Stimulated activated CD4-positive, alpha-beta T cell treated with anti-CD3 and anti-CD28 coated beads, TNF-alpha, amount 100 ng/mL, for 24 hours (primary cell): ENCODE measurements at places on chromosomes 3 and 15.
A peak's percentile ranks its signal among the peaks of the same experiment; 100 is the strongest.

GRCh38 chr3:4992118-4992517, 12.9 kb downstream of the BHLHE40 start:
- DNase-seq: no peak

GRCh38 chr3:179949869-179950268, 86.9 kb downstream of the PEX5L start:
- DNase-seq: no peak

- no peak for DNase-seq
Measured at GRCh38 chr15:36415643-36416042, 163.8 kb upstream of the CDIN1 start.

GRCh38 chr3:24680214-24680967, 185.7 kb upstream of the THRB start:
- peak; percentile 51 for DNase-seq

GRCh38 chr3:63864965-63865327, 1.3 kb downstream of the ATXN7 start:
- DNase-seq: no peak

DNA sequence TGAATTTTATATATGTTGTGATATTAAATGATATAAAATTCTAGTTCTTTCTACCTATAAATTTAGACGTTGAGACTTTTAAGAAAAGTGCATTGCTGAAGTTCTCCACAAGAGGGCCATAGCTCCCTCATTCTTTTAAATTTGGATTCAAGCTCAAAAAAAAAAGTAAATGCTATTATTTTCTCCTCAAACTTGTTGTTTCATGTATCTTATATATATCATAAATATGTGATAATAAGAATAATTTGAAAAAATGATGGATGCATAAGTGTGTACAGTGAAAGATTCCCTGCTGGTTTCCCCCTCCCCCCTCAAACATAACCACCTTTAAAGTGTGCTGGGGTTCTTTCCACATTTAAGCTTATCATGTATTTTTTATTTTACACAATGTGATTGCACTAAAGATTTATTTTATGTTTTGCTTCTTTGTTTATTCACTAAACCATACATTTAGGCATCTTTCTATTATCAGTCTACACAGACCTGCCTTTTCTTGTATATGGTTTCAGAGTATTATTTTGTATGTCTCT, 769.4 kb upstream of the GOLIM4 start:
- DNase-seq: no peak

- no peak for DNase-seq
Measured at GRCh38 chr3:40201770-40202169, 107.7 kb upstream of the EIF1B start.

DNA sequence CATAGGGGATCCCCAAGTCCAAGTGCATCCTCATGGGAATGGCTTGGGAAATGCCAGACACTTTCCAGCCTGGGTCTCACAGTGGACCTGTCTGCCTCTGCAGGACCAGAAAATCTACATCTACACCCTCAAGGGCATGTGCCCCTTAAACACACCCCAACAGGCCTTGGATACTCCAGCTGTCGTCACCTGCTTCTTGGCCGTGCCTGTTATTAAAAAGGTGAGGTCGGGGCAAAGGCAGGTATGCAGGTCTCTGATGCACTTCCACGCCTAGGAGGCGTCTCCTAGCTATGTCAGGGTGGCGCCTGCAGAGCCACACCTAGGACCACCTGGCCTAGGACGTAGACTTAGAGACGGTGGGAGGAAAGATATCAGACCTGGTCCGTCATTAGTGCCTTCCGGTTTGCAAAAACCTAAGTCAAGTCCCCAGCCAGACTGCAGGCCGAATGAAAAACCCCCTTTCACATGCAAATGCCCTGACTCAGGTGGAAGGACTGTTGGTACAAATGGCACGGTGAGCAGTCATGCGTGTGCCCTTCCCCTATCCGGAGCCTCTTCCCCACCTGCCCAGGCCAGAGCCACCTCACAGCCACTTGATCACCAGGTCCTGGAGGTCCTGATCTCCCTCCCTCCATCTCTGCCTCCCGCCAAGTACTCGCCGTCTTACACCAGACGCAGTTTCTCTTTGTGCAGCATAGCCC, 143.5 kb downstream of the LRRK1 start:
- no peak for DNase-seq

GRCh38 chr3:53493595-53493962, 832 bp upstream of the CACNA1D start:
- DNase-seq: no peak

DNA sequence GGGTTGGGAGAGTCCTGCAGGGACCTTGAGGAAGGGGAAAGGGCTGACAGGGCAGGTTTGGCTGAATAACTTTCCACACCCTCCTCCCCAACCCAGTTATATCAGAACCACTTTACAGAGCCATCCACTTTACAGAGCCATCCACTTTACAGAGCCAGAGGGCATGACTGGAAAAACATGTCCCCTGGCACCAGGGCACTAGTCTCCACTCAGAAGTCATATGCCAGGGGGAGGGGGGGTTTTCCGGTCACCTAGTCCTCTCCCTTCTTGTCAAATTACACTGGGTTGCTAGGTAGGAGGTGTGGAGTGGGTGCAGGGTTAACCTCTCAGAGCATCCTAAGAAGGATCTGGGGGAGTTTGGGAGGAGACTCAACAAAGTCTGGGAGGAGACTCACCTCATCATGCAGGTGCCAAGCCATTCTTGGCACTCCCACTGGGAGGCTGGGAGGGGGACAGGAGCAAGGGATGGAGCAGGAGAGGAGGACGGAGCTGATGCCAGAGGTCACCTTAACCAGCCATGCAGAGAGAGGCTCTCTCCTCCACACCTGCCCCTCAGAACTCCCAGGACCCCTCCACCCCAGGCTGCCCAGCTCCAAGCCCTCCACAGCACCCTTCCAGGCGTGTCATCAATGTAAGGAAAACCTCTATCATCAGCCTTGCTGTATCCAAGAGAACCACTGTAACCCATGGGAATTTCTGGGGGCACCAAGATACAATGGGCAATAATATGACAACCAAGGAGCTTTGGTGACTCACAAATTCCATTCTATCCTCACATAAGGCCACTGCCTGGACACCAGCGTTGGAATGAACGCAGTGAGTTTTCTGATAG, 1.7 kb downstream of the LRRC2 start:
- DNase-seq: no peak

- no peak for DNase-seq
Measured at GRCh38 chr3:31770822-31771326, 210.2 kb downstream of the OSBPL10 start.

DNA sequence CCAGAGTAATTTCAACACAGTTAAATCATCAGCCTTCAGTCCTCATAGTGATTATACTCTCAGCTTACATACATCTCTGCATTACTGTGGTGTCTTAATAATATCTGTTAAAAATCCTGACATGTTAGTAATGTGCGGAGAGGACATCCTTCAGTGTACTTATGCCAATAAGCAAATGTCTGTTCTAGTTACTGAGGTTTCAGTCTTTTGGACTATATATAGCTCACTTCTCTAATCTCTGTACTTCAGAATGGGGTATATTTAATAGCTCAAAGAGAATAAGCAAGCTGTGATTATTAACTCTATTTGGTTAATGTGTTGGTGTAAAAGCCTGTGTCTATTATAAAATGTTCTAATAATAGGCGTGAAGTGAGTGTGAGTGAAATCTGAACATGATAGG, 28.9 kb upstream of the OSTN start:
- DNase-seq: no peak

GRCh38 chr3:122215592-122216298, 32.3 kb downstream of the CASR start:
- no peak for DNase-seq

DNA sequence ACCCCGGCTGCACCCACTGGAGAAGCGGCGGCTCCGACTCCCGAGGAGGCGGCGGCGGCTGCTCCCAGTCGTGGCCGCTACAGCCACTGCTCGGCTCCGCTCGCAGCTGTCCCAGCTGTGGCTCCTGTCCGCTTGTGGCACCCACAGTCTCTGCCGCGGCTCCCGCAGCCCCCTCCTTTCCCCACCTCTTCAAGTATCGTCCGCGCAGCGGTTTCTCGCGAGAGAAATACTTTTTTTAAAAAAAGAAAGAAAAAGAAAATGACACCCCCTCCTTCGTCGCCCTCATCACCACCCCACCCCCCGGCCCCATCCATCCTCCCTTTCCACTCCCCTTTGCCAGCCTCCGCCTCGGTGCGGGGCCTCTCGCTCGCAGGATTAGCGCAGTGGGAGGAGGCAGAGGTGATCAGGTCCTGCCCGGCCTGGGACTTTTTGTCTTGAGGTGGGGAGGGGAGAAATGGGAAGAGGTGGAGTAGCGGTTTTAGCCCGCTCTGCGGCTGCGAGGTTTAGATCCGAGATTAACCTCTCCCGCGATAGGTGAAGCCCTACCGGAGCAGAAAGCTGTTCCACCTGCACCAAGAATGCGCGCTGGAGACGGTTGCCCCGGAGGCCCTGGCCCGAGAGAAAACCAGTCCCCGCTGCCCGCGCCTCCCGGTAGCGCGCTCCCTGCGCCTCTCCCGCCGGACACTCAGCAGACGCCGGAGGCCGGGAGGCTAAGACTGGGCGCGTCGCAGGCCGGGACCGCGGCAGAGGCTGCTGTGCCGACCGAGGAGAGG, at the start of gene FBN1:
Gene FBN1, minus strand, starts transcription at position 152 of the 773 bp plus-strand sequence. CDS start 940 bp downstream, outside the sequence.
- no peak for DNase-seq

DNA sequence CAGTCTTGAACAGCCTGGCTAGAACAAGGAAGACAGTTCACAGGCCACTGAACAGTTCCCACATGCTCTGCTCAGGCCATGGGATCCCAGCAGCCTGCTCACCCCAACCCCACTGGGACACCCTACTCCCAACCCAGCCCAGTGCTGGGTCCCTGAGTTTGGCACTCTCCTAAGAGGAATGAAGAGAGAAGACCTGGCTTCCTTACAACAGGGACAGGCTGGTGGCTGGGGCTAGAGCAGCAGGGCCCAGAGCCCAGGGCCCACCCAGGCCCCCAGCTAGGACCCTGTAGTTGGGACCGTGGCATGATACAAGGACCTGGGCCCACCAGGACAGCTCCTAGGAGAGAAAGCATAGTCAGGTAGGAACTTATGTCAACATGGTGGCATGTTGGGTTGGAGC, 43.4 kb downstream of the SEMA3G start:
- no peak for DNase-seq

GRCh38 chr3:171329746-171330145, 130.5 kb downstream of the TNIK start:
- no peak for DNase-seq

DNA sequence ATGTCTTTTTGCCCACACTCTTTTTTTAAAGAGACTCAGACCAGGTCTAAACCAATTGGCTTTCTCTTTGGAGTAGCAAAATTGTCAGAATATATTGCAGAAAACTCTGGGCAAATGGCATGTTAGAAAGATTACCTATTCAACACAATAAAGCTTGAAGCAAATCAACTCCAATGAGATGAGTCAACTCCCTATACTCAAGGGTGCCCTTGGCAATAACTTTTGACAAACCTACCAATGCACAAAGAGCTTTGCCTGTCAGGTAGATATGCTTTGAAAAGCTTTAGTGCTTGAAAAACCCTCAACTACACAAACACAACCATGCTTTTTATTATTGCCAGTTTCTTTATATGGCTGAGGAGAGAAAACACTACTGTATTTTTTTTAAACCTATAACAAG, 137.7 kb upstream of the GRM7 start:
- DNase-seq: no peak

- DNase-seq: no peak
Measured at GRCh38 chr3:13119471-13120220, 46.4 kb upstream of the IQSEC1 start.

DNA sequence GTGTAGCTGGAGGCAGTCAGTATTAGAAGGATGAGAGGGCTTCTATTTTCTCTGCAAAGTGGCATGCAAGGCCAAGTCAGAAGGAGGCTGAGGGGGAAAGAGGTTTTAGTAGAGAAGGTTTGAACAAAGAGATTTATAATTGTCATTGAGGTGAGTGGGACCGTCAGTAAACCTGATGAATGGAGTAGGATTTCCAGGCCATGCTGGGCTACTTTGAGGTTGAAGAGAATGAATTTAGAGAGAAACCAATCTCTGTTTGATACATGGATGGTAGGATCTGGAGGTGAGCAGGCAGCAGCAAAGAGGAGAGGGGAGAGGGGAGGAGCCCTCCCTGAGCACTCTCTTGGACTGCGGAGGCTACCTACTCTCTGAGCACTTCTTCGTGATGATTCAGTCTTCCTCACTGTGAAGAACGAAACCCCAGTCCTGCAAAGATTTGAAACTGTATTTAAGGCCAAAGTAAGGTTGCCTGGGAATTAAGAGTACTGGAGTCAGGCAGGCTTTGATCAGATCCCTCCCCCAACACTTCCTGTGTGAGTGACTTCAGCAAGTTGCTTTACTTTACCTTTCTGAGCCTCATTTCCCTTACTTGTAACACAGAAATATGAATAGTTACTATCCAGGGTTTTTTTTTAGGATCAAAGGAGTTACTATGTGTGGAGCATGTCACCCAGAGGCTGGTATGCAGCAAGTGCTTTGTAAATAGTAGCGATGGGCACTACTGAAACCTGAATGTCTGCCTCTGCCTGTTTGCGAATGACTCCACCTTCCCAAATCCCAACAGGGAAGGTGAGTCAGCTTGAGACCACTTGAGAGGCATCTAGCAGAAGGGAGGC, 75.8 kb downstream of the RPL39L start:
- DNase-seq: no peak

- DNase-seq: no peak
Measured at GRCh38 chr3:98982351-98982750, 80.9 kb upstream of the DCBLD2 start.

DNA sequence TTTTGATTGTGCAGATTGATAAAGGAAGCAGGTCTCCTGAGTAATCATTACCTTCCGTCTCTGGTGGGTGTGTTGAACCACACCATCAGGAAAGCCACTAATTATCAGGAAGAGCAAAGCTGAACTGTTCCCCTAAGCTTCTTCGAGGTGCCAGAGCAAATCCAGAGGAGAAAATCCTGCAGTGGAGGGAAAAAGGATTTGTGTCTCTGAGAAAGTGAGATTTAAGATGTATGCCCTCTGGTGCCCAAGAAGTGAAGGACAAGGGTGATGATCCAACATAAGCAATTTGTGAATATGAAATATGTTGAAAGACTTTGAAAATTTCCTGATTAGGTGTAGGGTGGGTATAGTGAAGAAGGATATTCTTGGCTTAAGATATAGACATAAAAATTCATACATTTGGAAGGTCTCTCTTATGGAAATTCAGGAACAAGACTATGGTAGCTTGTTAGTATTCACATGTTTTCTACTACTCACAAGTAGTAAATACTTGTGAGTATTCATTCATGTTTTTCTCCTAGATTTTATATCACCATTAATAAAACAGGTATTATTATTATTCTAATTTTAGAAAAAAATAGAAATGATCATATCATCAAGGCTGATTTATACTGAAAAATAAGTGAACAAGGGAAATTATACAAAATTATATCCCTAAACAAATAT, 34.8 kb downstream of the COMMD2 start:
- DNase-seq: no peak

GRCh38 chr3:170605490-170605889, 19.6 kb upstream of the SLC7A14 start:
- DNase-seq: no peak

- DNase-seq: no peak
Measured at GRCh38 chr15:99239545-99240198, 9.7 kb downstream of the TTC23 start.

DNA sequence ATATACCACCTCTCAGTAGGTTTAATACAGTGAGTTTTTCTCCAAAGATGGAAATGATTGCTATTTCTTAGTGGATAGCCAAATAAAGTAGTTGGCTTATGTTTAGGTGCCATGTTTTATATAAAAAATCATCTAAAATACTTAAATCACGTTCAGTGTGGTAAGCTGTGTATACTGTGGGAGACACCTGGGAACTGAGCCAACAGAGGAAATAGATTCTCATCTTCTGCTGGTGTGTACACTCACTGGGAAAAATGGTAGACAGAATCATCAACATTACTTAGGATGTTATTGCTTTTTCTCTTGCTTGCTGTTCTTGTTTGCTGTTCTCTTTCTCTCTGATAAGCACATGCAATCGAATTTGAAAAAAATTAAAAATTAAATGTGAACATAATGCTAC, 112.6 kb upstream of the MB21D2 start:
- DNase-seq: no peak
